ENCODE measurements at places on chromosomes 2 and 18.
A peak's percentile ranks its signal among the peaks of the same experiment; 100 is the strongest.

- peak; percentile 44 for DNase-seq
These were observed 50.7 kb upstream of the ARL5A start for GRCh38 chr2:151878655-151879563.

GRCh38 chr2:41989501-41990180, 58.2 kb upstream of the PKDCC start:
- no peak for DNase-seq

GRCh38 chr2:65343386-65343785, 89.0 kb downstream of the SPRED2 start:
- no peak for DNase-seq

GRCh38 chr2:218218268-218219185, 1.5 kb downstream of the ARPC2 start:
- peak; percentile 79 for DNase-seq

DNA sequence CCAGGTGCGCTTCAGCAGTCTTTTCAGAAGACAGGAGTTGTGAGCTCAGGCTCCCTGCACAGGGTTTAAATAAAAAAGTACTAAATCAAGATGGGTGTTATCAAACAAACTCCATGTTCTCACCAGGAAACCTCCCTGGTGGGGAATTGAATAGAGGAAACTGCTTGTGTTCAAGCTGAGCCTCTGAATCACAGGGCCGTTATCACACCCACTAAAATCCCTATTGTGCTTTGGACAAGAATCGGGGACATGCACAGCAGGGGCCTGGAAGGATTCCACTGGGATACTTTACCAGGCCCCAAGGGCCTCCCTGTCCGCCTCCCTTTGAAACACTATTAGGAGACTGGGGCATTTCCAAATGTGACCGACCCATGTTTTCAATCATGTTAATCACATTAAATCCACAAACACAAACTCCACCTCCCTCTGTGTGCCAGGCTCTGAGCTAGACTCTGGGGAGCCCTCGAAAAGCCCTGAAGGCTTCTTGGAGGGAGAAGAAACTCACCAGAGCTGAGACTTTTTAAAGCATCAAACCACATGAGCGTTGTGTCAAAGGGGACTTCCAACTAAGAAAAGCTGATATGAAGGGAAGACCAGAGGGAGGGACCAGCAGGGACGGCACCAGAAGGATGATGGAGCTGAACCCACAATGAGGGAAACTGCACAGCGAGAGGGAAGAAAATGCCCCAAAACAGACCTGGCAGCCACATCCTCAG, 458.7 kb upstream of the ID2 start:
- DNase-seq, result no peak

DNA sequence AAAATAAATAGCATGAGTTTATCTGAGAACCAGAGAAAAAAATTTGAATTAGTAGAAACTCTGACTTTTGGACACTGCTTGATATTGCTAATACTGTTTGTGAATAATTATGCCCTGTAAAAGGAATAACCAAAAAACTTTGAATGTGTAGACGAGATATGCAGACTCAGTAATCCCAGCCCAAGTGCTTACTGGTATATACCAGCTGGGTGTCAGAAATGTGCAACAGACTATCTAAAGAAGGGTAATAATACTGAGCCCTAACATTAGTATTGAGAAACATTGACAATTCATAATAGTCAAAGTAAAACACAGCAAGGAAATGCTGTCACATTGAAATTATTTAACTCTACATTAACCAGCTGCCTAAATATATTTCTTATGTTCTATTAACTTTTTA, 60.5 kb upstream of the ZC3H15 start:
- peak; percentile 6 for DNase-seq

GRCh38 chr18:7414459-7414858, 152.7 kb upstream of the PTPRM start:
- DNase-seq, result peak; percentile 10

DNA sequence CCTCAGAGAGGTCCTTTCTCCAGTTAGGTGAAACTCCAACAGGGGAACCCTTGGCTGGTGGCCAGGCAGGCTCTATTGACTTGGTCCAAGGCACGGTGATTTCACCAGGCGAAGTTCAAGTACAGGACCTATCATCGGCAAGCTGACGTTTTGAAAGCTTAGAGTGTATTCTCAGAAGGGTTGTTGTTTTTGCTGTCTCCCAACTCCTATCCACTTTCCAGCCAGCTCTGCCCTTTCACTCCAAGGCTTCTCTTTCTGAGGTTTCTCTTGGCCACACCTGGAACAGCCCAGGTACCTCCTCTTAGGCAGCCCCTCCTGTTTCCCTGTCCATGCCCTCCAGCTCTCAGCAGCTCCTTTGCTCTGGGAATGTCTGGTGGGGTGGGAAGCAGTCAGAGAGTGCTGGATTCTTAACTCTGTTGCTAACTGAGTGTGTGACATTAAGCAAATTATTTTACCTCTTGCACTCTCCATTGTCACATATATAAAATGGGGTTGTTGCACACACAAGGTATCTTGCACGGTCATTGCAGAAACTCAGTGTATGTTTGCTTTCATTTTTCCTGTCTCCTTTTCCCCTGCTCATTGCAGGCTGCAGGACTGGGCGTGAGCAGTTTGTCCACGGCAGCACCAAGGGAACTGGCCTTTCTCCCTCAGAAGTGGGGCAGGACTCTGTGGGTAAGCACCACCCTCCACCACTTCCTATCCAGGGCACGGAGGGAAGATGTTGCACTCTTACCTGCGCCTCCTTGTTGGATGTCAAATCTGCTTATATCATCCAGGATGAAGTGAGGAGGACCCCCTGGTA, 30.2 kb downstream of the CAPN13 start:
- DNase-seq, result no peak

DNA sequence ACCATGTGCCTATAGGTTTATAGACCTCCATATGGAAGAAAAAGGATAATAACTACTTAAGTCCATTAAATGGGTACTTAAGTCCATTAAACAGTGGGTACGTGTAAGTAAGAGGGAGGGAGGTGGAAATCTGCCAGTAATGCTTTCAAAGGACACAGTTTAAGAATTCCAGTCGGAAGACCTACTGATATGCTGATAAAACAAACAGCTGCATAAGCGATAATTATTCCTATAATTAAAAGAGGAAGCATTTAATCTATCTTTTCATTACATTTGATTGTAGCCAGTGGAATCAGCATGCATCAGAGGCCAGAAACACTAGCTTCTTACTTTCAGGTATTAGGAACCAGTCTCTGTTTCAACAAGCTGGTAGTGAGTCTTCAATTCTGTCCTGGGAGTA, 96.4 kb upstream of the DDX18 start:
- DNase-seq, result no peak

DNA sequence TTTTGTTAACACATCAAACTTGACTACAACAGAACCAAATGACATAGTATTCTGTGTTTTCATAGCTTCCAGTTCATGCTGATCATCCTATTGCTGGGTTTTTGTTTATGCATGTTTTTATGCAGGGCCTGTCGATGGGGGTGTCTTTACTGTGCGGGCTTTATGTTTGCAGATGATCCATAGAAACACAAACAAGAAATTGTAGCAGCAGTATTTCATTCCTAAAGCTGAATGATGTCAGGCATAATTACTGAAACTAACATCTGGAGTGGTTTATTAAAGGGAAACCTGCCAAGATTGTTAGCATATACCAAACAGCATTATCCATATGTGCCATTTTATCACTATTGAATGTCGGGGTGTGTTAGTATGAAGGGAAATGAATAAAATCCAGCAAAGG, 129.7 kb downstream of the PTPRM start:
- DNase-seq, result no peak

DNA sequence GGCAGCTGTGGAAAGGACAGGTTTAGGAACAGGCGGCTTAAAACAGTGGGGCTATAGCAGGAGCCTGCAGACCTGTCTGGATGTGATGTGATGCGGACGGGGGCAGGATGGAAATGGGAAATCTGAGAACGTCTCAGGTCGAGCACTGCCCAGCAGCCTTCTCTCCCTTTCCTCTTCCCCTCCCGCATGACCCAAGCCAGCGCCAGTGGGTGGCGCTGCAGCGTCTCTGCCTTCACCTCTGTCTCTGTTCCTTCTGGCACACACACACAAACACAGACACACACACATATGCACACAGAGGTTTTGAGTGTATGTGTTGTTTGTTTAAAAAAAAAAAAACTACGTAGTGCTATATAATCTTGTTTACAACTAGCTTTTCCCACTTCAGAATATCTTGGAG, 82.0 kb upstream of the SLC66A3 start:
- DNase-seq, result no peak

GRCh38 chr2:48952143-48952542, 196.6 kb upstream of the LHCGR start:
- peak; percentile 59 for DNase-seq

- DNase-seq, result no peak
These were observed 280.7 kb upstream of the RND3 start for GRCh38 chr2:150767991-150768746.
